T-helper 22 cell (primary cell): ENCODE measurements at places on chromosomes 4 and X.

GRCh38 chrX:13341491-13342101 lies 21.7 kb upstream of the ATXN3L start:
- no peak for DNase-seq

- DNase-seq: no peak
Measured at GRCh38 chr4:53321151-53321983, 44.5 kb downstream of the SCFD2 start.

- DNase-seq: no peak
Measured at GRCh38 chrX:123339221-123339905, 155.3 kb downstream of the GRIA3 start.

GRCh38 chr4:81369886-81370285 lies 101.8 kb downstream of the RASGEF1B start:
- DNase-seq: no peak

- DNase-seq: no peak
Measured at GRCh38 chr4:17664755-17665154, 50.3 kb downstream of the MED28 start.

DNA sequence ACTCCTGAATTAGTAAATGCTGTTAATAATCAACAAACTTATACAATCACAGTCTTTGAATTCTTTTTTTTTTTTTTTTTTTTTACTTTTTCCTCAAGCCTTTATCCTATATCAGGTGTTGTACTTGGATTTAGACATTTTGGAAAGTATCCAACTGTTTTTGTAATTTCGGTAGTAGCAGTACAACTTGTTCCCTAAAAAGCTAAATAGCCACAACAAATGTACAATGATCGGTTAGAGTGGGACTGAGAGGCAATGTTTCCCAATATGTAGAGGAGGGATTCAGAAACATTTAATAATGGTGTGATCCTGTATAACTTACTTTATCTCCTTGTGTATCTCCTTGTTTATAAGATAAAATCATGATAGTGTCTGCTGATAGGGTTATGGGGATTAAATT lies 343.1 kb downstream of the GRID2 start:
- no peak for DNase-seq

DNA sequence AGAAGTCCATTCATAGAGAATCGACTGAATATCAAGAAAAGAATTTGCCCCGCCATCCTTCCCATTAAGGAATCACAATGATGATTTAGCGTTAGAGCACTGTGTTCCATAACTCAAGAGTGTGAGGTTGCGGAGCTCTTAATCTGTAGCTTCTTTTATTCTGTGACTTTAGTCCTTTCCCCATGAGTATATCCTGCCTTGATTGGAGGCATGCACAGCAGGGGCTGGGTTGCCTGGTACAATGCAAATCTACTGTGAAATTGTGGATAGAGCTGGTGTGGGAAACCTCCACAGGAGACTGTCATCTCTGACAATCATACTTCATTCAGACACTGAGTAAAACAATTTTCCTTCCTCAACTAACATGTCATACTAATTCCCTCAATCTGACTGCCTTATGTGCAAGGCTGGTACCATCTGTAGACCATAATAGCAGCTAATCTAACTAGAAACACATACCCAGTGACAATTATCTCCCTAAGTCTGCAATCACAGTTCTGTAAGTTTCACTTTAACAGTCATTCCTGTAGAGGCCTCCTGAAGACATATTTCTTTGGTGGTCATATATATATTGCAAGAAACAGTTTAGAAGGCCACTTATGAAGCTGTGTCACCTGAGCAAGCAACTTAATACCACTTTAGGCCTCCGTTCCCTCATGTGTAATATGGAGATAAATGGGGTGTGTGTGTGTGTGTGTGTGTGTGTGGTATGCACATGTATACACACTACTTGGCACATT lies 355.2 kb upstream of the FAM241A start:
- DNase-seq: no peak

DNA sequence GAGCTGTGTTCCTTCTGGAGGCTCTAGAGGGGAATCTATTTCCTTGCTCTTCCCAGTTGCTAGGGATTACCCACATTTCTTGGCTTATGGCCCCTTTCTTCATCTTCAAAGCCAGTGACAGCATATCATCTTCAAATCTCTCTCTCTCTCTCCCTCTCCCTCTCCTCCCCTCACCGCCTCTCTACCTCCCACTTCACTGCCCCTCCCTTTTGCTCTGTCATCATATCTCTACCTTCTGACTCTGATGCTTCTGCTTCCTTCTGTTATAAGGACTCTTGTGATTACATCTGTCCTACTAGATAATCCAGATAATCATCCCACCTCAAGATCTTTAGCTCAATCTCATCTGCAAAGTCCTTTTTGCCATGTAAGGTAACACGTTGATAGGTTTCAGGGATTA lies 93.1 kb upstream of the TEX13D start:
- no peak for DNase-seq

GRCh38 chrX:68991691-68992345 lies 163.0 kb downstream of the EFNB1 start:
- no peak for DNase-seq

DNA sequence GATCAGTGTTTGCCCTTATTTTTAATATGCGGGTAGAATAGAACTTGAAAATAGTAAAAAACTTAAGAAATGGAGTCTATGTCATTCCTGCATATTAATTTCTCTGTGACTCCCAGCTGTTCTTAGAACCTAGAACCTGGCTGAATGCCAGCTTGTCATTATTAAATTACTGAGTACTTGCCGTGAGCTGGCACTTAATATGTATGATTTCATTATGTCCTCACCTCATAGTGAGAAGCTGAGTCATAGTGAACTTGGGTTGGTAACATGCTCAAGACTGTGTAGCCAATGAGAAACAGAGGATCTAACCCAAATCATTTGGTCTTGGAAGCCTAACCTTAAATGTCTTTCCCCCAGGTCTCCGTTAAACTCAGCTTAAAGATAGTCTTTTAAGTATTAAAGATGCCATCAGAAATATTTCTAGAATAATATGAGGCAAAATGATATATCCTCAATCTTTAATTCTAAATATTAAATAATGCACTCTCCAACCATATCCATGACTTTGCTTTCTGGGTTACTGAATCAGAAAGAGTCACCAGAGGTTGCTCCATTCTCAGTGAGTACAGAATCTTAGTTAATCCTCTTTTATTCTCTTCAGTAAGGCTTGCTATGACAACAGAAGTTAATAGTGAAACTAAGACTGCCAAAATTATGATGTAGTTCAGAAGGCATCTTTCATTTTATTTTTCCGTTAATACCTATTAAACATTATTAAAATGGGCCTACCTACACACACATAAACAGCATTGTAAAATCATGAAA lies 58.6 kb upstream of the TLL1 start:
- no peak for DNase-seq

GRCh38 chr4:17476853-17477252 lies 35.0 kb downstream of the QDPR start:
- DNase-seq: no peak

GRCh38 chrX:1506916-1507315 lies 30.1 kb downstream of the P2RY8 start:
- no peak for DNase-seq

DNA sequence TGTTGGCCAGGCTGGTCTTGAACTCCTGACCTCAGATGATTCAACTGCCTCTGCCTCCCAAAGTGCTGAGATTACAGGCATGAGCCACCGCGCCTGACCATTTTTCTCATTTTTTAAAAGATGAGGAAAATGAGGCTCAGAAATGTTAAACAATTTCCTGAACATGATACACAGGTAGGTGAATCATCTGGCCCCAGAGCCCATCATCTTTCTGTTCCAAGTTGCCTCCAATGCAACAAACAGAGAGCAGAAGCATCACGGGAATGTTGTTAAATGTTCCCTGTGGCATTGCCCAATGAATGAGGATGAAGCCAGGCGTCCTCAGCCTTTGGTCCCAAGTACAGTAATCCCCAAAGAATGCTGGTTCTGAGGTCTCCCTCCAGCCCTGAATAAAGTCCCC lies 31.3 kb upstream of the ANXA5 start:
- no peak for DNase-seq

DNA sequence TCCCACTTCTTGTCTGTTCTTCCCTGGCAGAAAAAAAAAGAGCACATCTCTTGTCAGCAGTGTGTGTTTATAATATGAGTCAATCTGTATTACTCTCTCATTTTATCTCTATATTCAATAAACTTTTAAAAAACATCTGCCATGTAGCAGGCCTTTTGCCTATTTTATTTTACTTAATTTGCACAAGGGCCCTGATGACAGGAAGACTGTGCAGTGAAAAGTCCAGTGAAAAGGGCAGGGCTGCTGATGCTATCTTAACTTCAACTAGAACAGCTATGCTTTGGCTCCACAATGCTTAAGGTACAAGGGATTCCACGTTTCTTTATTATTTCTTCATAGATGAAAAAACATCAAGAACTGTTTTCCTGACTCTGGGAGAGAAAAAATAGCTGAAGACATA lies 97.0 kb upstream of the DGKK start:
- no peak for DNase-seq

DNA sequence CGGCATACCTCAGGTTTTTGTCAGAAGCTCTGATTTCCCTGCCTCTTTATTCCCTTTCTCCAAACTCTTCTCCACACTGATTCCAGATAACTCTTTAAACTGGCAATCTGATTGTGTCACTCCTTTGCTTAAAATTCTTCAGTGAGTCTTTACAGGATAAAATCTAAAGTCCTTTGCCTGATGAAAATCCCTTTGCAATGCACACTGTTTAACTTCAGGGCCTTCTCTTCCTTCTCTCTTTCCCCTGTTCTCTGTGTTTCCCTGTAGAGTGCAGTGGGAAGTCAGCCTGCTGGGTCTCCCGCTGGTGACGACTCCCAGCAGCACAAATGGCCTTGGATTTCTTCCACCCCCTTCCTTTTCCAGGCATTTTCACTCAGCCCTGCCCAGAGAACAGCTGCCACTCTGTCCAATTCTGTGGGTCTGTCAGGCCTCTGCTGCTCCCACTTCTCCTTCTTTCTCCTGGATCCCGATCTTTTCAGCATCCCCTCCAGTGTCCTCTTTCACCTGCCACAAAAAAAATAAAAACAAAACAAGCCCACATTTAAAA lies 189.9 kb upstream of the NWD2 start:
- DNase-seq: no peak

DNA sequence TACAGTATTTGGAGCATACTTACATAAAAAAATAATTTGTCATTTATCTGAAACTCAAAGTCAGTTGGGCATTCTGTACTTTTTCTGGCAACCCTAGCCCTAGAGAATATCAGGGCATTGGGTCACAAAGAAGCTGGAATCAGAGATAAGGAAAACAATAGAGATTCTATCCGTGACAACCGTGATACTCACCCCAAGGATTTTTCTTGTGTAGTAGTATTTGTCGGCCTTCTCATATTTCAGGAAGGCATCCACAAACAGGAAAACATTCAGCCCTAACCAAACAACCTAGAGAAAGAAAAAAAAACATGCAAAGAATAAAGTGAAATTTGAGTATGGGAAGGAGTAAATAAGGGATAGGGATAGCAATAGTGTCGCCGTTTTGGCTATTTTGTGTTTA lies 3.6 kb downstream of the NOX1 start:
- DNase-seq: no peak

- DNase-seq: no peak
Measured at GRCh38 chr4:123167931-123168330, 228.7 kb upstream of the SPRY1 start.

GRCh38 chr4:173807347-173807746 lies 277.3 kb upstream of the HAND2 start:
- no peak for DNase-seq

GRCh38 chr4:145189981-145190380 lies 9.6 kb upstream of the OTUD4 start:
- no peak for DNase-seq

DNA sequence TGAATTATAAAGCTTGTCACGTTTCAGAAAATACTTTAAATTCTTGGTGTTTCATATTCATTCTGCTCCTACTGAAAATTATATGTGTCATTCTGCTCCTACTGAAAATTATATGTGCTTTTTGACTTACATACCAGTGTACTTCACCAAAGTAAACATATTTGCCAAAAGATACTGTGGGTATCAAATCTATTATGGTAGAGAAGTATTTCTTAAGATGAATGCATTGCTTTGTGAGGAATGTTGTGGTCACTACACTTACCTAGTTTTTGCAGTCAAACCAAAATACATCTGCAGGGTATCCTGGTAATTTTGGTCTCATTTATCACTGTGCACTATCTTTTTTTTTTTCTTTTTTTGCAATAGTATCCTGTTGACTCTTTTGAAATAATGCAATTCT lies 287.7 kb upstream of the MAD2L1 start:
- DNase-seq: no peak

GRCh38 chrX:135431886-135432285 lies 10.1 kb downstream of the SMIM10L2A start:
- no peak for DNase-seq
